H1 (cell line): ENCODE measurements at places on chromosomes 7 and 10. TPM values are rescaled to one million over a fixed set of nuclear protein-coding genes. Genes with fewer than 3 reads are reported as not detected.

GRCh38 chr10:33805831-33806230, 471.4 kb upstream of the NRP1 start:
- no peak overlapping the region for H3K4me3 ChIP-seq
- no peaks in the 10 kb centered on the region for H3K27me3 ChIP-seq
- no peaks in the 10 kb centered on the region for H3K36me3 ChIP-seq
- H3K27ac ChIP-seq = no peak overlapping the region

DNA sequence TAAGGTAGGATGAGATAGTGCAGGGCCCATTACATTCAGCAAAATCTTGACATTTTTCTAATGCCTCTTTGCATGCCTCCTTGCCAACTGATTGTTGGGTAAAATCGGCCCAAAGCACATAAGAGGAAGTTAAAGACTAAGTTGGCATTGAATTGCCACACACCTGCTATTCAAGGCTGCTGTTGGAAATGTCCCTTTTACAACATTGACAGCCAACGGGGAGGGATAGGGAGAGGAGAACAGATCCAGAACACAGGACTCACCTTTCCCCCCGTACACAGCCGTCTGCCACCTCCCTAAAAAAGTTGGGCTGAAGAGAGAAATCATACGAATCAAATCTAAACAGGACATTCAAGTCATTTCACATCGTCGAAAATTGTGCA, 695 bp downstream of the FAM237B start:
- no peak for DNase-seq
- H3K4me3 ChIP-seq = peak overlapping the region; percentile 63
- peaks cover 25% of the 10 kb centered on the region for H3K27me3 ChIP-seq
- H3K36me3 ChIP-seq = no peaks in the 10 kb centered on the region

GRCh38 chr7:76364198-76364584, 5.4 kb upstream of the YWHAG start:
- no peak overlapping the region for H3K27ac ChIP-seq
- H3K36me3 ChIP-seq = no peaks in the 10 kb centered on the region
- peaks cover 9% of the 10 kb centered on the region for H3K4me1 ChIP-seq
- no peak for DNase-seq

- no peaks in the 10 kb centered on the region for H3K36me3 ChIP-seq
- H3K4me3 ChIP-seq = no peak overlapping the region
- H3K27ac ChIP-seq = no peak overlapping the region
- no peaks in the 10 kb centered on the region for H3K27me3 ChIP-seq
Observed at GRCh38 chr10:117934477-117934876, 112.3 kb downstream of the RAB11FIP2 start.

GRCh38 chr7:2644562-2645273, 12.9 kb downstream of the TTYH3 start:
- H3K27me3 ChIP-seq = no peaks in the 10 kb centered on the region
- no peaks in the 10 kb centered on the region; the same call in 1 of the 2 replicates for H3K36me3 ChIP-seq
- no peak overlapping the region for H3K4me3 ChIP-seq
- no peak for DNase-seq
- peaks cover 45% of the 10 kb centered on the region for H3K4me1 ChIP-seq

DNA sequence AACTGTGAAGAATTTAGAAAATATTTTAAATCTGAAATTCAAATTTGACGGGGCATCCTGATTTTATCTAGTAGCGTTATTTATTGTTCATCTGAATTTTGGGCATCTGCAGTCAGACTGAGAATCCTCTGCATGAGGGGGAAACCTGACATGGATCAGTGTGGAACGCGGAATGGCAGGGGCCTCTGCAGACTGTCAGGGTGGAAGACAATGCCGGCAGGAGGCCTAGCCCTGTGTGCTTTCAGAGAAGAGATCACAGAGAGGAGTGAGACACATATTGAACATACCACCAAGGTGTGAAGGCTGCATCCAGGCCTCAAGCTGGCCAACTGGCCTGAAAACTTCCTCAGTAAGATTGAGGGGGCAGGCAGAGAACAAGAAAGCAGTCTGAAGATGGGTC, 921.1 kb upstream of the GHITM start:
- DNase-seq = no peak
- H3K36me3 ChIP-seq = no peaks in the 10 kb centered on the region
- no peak overlapping the region for H3K27ac ChIP-seq
- no peaks in the 10 kb centered on the region for H3K4me1 ChIP-seq

Gene CAV2
- total RNA-seq = 4.7 and 6.4 TPM in 2 replicates

Gene FAM180A
- not detected in 2 replicates for total RNA-seq
